ENCODE measurements at places on chromosomes 6 and 20.

DNA sequence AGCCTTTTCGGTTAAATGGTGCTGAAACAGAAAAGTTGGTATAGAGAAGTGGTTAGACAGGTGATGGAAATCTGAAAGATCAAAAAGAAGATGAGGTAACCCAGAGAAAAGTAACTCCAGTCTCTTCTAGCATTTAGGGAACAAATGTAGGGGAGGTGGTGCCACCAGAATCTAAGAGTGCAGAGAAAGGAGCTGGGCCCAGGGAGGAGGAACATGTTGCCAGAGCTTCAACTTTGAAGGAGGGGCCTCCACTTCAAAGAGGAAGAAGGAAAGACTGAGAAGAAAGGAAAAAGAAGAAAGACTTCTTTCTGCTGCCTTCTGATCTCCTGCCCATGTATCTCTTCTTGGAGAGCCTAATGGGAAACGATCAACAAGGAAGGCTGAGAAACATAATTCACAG, 23.5 kb upstream of the ATRN start:
- no peak for DNase-seq

DNA sequence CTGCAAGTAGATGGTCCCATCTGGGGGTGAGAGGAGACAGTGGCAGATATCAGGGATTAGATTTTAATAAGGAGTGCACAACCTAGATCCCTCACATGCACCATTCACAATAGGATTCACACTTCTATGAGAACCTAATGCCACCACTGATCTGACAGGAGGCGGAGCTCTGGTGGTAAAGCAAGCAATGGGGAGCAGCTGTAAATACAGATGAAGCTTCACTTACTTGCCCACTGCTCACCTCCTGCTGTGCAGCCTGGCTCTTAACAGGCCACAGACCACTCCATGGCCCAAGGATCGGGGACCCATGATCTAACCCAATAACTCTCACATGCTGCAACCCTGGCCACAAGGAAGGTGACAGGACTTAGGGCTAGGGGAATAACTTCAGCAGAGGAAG, 75.4 kb downstream of the ZNF133 start:
- DNase-seq = no peak

- DNase-seq = no peak
Observed at GRCh38 chr6:90458353-90459224, 128.3 kb downstream of the MAP3K7 start.

DNA sequence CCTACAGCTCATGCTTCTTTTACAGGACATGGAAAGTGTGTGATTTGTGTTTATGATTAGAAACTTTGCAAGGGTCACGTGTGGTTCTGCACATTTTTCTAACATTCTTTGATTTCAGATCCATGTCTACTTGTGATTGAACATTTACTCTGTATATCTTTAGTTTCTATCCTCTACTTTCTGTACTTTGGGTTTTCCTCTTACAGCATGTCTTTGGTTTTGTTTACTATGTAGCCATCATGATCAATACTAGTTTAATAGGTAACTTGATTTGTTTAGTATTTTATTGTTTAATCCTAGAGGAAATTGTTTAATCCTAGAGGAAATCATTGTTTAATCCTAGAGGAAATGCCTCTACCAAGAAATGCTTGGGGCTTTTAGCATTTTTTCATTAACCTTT, 41.8 kb downstream of the XRN2 start:
- no peak for DNase-seq

GRCh38 chr6:151452750-151453427, 963 bp upstream of the RMND1 start:
- no peak for DNase-seq

DNA sequence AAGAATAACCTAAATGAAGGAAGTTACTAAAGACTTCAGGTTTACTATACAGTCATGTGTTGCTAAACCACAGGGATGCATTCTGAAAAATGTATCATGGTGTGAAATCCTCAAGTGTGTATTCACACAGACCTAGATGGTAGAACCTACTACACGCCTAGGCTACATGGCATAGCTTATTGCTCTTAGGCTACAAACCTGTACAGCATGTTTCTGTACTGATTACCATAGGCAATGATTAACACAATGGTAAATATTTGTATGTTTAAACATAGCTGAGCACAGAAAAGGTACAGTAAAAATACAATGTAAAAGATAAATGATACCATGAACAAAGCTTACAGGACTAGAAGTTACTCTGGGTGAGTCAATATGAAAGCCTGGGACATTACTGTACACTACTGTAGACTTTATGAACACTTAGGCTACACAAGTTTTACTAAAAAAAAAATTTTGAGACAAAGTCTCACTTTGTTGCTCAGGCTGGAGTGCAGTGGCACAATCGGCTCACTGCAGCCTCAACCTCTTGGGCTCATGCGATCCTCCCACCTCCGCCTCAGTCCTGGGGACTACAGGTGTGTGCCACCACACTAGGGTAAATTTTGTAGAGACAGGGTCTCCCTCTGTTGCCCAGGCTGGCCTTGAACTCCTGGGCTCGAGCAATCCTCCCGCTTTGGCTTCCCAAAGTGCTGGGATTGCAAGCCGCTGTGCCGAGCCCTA, 36.0 kb downstream of the ADNP start:
- no peak for DNase-seq

GRCh38 chr6:29981211-29981812, 39.0 kb downstream of the HLA-A start:
- no peak for DNase-seq

DNA sequence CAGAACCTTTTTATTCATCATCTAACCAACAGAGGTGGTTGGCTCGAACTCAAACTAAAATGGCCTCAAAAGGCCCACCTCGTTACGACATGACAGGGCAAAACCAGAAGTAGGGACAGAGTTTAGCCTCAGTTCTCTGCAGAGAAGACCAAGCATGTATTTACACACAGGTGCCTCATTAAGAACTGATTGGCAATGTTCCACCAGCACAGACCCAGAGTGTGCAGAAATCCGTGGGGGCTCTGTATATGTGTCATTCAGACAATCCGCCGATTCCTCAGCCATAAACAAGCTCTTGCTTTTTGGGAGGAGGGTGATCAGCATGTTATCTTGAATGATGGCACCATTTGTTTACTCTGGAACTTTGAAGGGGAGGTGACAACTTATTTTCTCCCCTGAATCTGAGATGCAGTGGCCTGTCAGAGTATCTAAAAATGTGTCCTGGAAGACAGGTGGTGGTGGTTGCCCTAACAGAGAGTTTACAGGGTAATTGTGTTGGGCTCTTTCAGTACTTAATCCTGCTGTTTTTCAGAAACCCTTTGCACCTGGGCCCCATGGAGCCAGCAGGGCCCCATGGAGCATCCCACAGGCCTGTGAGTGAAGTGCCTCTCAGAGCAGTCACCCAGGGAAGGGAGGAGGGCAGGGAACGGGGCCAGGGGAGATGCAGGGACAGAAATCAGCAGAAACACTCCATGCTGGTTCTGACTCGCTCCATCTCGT, 29.1 kb upstream of the C20orf203 start:
- no peak for DNase-seq

DNA sequence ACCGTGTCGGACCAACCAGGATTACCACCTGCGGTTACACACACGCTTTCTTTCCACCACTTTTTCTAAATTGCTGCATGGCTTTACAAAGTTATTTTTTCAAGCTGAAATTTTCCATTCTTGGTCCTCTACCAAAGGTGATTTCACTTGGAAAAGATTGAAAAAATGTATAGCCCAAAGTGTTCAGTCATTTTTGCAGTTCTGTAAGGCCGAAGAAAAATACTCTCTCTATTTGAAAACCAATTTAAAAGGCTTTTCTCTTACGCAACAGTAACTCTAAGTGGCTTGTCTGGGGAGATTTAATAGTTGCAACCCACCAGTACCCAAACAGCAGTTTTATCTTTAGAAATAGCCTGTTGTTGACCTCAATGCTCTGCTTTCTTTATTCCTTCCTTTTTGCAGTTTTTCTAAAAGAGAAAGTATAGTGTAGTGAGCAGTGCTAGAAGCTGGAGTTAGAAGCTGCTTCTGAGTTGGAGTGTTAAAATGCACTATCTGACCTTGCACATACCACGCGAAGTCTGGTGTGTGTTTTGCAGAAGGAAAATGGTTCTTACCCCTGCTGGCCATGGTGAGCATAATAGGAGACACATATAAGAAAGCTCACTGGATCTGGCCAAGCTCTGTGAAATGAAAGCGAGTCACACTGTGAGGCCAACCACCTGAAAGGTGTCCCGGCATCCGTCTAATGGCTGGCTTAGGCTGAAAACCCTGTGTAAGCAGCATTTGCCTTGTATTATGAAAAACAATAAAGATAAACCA, 271.6 kb upstream of the PRND start:
- peak; percentile 68 for DNase-seq

DNA sequence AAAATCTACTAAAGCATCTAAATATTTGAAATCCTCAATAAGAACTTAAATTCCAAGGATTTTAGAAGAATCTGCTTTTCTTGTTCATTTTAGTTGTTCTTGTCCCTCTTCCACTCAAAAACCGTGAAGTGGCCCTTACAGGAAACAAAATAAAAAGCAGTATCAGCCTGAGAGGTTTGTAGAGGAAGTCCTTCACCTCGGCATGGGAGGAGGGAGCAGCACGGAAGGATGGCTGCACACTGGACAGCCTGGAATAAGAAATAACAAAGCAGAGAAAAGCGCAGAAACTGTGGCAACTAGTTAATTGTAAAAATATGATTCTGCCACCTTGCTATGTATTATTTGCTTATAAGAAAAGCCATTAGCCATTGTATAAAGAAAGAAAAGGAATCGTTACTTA, 46.1 kb downstream of the RALGAPA2 start:
- no peak for DNase-seq

DNA sequence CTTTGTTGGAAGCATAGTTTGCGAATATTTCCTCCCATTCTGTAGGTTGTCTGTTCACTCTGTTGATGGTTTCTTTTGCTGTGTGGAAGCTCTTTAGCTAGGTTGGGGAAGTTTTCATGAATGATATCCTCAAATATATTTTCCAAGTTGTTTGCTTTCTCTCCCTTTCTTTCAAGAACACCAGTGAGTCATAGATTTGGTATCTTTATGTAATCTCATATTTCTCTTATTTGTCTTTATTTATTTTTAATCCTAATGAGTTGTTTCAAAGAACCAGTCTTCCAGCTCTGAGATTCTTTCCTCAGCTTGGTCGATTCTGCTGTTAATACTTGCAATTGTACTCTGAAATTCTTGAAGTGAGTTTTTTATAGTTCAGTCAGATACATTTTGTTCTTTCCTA, 628.0 kb upstream of the ID4 start:
- DNase-seq = no peak

GRCh38 chr20:57682184-57683101, 27.4 kb downstream of the PMEPA1 start:
- DNase-seq = no peak

DNA sequence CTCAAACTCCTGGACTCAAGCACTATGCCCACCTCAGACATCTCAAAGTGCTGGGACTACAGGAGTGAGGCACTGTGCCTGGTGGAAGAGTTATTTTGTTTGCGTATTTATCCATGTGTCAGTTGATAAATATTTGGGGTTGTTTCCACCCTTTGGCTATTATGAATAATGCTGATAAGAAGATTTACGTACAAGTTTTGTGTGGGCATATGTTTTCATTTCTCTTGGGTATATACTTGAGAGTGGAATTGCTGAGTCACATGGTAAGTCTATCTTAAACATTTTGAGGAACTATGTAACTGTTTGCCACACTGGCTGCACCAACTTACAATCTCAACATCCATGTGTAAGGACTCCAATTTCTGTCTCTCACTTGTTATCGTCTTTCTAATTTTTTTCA, 200.3 kb downstream of the RNGTT start:
- DNase-seq = no peak

DNA sequence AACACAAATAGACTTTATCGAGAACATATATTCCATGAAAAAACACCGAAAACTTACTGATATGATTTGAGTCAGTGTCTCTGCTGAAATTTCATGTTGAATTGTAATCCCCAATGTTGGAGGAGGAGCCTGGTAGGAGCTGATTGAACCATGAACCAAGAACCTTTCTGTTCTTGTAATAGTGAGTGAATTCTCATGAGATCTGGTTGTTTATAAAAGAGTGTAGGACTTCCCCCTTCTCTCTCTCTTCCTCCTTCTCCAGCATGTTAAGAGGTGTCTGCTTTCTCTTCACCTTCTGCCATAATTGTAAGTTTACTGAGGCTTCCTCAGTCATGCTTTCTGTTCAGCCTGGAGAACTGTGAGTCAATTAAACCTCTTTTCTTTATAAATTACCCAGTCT, 1289.3 kb upstream of the CITED2 start:
- peak; percentile 78 for DNase-seq

DNA sequence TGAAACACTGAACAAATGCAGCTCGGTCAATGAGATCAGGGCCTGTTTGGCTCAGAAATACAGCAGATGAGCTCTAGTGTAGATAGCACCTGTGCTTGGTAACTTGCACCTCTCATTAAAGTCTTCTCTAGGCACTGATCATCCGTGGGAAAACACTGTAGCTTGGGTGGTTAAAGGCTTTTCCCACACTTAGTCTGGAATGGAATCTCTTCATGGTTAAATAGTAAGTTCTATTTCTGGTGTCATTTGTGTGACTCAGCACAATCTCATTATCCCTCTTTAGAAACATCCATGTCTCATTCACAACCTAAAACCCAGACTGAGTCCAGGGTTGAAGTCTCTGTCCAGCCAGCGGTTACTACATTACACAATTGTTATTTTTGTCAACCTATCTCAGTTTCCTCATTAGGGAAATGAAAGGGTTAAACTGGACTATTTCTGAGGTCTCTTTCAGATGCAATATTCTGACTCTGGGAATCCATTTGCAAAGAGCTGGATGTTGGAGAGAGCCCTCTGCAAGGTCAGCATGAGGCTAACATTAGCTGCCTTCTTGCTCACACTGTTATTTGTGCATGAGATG, 125.0 kb downstream of the ZDHHC14 start:
- DNase-seq = no peak

DNA sequence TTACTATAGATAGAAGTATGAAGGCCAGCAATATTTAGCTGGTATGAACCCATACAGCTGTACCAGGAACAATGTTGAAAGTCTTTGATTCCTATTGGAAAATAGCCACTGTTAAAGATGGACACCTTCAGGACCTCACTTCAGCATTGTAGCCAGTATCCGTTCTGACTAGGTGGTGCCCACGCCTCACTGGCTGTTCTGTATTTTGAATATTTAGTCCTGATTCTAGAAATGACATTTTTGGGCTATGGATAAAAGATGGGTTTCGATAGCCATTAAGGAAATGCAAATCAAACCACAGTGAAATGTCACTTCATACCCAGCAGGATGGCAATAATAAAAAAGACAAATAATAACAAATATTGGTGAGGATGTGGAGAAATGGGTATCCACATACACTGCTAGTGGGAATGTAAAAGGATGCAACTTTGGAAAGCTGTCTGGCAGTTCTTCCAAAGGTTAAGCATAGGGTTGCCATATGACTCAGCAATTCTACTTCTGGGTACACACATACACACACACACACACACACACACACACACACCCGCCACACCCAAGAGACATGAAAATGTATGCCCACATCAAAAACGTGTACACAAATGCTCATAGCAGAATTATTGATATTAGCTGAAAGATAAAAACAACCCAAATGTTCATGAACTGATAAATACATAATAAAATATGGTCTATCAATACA, 56.8 kb downstream of the UTRN start:
- no peak for DNase-seq

GRCh38 chr20:14609328-14610221, 272.2 kb upstream of the FLRT3 start:
- DNase-seq = no peak

Data from A172 (cell line).